Fibroblast of skin of abdomen (primary cell): ENCODE measurements at places on chromosomes 5 and 9.

GRCh38 chr5:110865400-110866094 is 126.7 kb downstream of the SLC25A46 start:
- peak; percentile 4 for DNase-seq

DNA sequence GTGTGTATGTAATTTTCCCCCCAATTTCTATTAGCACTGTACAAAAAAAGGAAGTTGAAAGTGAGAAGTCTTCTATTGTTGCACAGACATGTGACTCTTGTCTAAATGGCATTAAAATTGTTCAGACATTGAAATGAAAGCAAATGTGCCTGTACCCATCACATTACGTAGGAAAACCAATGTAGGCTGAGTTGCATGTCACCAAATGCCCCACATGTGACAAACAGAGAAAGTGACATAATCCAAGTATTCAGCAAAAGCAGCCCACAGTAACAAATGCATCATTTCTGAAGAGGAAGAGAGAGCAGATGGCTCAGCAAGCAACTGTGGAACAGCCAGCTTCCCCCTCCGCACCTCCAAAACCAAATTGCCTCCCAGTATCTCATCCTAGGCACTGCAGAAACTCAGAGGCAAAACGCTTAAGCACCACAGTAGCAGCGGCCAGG is 161.5 kb upstream of the NR4A3 start:
- DNase-seq: no peak

GRCh38 chr5:43514471-43514815 is 505 bp downstream of the C5orf34 start:
- peak; percentile 67 for DNase-seq

- no peak for DNase-seq
Measured at GRCh38 chr9:133754688-133755227, 16.6 kb upstream of the SARDH start.

DNA sequence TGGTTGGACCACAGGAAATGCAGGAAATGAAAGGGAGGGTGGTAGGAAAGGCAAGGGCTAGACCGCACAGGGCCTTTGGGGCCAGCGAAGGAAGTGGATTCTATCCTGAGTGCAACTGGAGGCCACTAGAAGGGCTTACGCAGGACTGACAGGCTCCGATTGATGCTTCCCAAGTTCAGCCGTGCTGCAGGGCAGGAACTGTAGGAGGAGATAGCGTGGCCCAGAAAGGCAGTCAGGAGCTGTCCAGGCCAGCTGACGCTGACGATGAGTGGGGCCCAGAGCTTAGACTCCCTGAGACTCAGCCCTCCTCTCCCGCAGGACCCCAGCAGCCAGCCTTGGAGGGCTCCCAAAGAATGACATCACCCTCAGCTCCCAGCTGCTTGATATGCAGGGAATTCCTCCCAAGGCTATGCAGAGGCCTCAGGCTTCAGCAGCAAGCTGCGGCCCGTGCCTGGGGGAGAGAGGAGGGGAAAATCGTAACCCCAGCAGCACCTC is 48.8 kb downstream of the KCNIP1 start:
- peak; percentile 92 for DNase-seq

- no peak for DNase-seq
Measured at GRCh38 chr5:110255194-110255593, 471.3 kb downstream of the TMEM232 start.

GRCh38 chr9:117368684-117369230 is 46.1 kb downstream of the ASTN2 start:
- DNase-seq: no peak

DNA sequence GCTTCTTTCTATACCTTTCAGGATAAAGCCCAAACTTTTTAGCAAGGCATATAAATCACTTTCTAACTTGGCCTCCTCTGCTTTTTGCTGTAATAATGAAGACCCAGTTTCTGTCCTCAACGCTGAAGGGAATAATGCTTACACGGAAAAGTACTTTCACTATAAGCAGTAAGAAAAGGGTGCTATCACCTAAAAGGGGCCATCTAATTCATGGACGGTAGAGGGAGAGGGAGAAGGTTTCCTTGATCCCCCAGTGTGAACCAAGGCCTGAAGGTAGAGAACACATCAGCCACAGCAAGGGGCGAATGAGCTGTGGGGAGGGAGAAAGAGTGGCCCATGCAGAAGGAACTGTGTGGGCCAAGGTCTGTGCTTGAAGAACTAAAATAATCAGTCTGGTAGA is 417.7 kb upstream of the CLINT1 start:
- DNase-seq: no peak

GRCh38 chr9:124663046-124663961 is 107.8 kb downstream of the NR6A1 start:
- no peak for DNase-seq

DNA sequence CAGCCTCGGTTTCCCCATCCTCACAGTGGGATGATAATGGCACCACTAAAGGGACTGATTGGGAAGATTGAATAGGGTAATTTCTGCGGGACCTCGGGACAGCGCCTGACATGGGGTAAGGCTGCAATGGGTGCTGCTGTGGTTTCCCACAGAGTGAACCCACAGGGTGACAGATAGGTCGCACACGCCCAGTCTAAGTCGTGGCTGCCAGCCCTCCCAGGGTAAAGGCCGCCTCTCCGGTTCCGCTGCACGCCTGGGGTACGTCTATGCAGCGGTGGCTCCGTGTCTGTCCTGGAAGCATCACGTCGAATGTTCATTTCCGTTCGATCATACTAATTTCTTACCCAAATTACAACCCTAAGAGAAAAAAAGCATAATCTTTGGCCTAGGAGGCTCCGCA is 631 bp downstream of the CFAP77 start:
- no peak for DNase-seq

DNA sequence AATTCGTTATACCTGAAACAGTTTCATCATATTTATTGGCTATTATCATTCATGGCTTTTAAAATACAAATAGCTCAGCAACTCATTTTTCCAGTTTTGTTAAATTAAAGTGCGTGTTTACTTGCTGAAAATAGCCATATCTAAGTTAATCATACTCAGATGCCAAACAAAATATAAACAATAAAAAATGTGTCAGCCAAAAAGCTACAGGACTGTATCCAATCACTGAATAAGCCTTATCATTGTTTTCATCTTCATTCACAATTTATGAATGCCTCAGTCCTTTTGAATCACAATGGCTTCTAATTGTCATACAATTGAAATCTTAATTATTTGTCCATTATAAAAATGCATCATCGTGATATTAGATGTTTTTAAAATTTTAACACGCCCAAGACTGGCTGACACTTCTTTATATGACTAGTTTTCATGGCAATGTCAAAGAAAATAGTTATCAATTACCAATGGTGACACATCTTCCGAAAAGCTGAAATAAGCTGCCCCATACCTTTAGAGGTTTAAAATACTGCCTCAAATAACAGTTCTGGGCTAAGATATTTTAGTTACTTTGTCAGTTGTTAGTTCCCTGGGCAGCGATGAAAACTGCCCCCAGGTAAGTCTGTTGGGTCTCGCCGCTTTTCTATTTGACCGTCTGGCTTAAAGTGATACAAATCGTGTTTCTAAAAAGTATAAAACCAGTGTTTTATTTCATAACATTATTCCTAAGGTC is 1.8 kb downstream of the NFIB start:
- no peak for DNase-seq

- DNase-seq: peak; percentile 86
Measured at GRCh38 chr5:147782110-147783028, at the start of gene JAKMIP2. JAKMIP2 (minus strand) TSS chr5:147782728; CDS start chr5:147671806, 110,922 bp downstream.

DNA sequence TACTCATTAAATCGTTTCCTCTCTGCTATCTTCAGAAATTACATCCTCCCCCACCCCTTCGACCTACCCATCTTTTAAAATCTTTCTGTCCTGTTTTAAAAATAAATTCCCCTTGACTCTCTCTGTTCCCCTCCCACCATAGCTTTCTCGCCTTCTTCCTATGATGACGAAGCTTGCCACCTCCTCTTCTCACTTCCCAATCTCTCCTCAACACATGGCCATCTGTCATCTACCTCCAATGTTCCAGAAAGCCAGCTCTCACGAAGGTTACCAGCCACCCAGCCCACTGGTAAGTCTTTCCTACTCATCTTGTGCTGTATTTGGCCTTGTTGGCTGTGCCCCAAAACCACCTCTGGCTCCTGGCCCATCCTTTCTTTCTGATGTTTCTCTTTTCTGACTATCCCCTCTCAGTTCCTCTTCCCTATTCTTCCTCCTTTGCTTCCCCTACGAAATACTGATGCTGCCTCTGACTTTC is 346.3 kb downstream of the ENC1 start:
- DNase-seq: no peak

- no peak for DNase-seq
Measured at GRCh38 chr5:148397968-148398595, 14.3 kb downstream of the FBXO38 start.

GRCh38 chr9:77488439-77489126 is 159.5 kb downstream of the GNA14 start:
- peak; percentile 47 for DNase-seq

GRCh38 chr5:146772881-146773466 is 105.6 kb downstream of the PPP2R2B start:
- DNase-seq: peak; percentile 41

GRCh38 chr5:128241051-128241695 is 157.6 kb downstream of the SLC12A2 start:
- DNase-seq: peak; percentile 61
